ENCODE measurements at places on chromosomes 13 and 19.

DNA sequence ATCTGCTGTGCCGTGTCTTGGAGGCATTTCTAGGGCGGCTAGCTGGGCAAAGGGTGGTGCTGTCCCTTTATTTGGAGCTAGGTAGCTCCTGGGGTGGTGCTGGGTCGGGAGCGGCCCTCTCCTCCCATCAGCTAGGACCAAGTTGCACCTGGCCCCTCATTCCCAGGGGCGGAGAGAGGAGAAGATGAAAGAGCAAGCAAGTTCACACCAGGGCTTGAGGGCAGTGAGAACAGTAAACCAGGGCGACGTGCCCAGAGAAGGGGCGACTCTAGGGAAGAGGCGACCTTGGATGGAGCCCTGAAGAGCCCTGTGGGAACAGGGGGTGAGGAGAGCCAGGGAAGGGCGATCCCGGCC lies 17.0 kb upstream of the KCNN1 start:
- DNase-seq = no peak

- peak; percentile 90 for DNase-seq
These were observed 3.0 kb downstream of the SIGLEC9 start for GRCh38 chr19:51127755-51128154.

- DNase-seq = peak; percentile 58
These were observed 2.0 kb upstream of the ARHGAP45 start for GRCh38 chr19:1064661-1065605.

DNA sequence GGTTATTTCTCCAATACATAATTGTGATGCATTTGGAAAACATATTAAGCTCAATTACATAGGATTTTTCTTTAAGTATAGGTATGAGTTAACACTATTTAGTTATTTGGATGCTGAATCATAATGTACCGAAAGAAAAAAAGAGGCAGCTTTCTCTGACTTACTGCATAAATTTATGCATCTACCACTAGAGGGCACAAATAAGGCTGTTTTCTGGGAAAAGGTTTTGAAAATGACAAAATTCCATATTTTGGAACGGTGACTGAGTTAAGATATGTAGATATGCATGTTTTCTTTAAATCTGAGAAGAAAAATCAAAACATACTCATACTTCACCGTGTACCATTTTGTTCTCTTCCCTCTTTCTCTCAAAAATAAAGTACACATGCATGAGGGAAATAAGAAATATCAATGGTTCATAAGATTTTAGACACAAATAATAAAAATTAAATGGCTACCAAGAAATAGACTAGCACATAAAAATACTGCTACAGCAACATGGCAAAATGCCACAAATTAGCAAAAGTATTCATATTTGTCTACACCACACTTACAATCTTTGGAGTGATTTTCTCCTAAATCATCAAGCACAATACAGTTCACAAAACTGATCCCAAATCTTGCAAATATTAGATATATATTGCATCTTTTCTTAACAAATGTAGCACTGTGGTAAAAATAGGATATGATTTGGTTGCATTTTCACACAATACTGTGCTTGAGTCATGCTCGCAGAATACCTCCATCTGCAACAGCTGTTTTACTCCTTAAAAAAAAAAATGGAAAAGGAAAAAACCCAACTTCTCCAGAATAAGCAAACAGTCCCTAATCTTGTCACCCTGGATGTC lies 260.0 kb downstream of the FGF14 start:
- DNase-seq = peak; percentile 14

- DNase-seq = no peak
These were observed 60.4 kb downstream of the COL4A1 start for GRCh38 chr13:110246530-110246929.

- peak; percentile 20 for DNase-seq
These were observed 649.6 kb downstream of the SLITRK1 start for GRCh38 chr13:83232626-83233025.

DNA sequence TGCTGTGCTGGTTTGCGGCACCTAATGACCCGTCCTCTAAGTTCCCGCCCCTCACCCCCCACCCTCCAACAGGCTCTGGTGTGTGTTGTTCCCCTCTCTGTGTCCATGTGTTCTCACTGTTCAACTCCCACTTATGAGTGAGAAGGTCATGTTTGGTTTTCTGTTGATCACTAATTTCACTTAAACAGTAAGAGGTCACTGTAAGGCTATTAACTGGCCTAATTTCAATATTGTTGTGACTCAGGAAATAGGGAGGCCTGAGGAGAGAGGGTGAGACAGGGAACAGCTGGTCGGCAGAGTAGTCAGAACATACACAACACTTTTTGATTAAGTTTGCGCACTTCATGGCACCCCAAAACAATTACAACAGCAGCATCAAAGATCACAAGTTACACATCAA lies 15.6 kb downstream of the TUBGCP3 start:
- no peak for DNase-seq

DNA sequence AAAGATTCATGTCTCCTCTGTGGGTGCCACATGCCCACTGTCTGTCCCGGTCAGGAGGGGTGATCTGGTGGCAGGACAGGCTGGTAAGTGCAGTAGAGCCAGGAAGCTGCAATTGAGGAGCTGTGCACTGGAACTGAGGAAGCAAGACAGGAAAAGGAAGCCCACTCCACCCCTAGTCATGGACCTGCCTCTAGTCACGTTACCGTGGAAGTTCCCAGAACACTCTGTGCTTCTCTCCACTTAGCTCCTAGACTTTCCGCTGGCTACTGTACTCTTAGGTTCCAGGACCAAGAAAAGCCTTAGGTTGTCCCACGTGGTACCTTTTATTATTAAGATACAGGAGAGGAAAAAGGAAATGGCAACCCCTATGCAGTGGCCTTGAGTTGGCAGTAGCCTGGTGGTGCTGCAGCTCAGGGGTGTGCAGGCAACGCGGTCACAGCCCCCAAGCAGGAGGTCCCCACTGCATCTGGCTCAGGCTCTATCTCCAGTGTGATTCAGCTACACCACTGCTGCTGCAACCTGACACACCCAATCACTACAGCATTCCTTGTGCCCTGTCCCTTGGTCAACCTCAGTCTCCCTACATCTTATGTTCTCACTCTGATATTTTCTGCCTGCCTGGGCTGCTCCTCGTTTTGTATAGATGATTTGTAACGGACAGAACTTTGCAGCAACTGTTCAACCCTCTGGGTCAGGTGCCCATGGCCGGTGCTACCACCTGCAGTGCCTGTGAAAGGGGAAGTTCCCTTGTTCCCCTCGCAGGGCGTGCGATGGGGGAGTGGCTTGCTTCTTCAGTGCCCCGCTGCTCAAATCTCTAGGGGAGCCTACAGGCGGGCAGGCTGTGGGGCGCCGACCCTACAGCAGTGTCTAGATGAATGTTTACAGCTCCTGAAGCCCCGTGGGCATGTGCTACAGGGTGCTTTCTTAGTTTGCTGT lies 24.4 kb upstream of the GPR12 start:
- no peak for DNase-seq

- no peak for DNase-seq
These were observed 389.5 kb downstream of the UQCRFS1 start for GRCh38 chr19:28823338-28823961.

DNA sequence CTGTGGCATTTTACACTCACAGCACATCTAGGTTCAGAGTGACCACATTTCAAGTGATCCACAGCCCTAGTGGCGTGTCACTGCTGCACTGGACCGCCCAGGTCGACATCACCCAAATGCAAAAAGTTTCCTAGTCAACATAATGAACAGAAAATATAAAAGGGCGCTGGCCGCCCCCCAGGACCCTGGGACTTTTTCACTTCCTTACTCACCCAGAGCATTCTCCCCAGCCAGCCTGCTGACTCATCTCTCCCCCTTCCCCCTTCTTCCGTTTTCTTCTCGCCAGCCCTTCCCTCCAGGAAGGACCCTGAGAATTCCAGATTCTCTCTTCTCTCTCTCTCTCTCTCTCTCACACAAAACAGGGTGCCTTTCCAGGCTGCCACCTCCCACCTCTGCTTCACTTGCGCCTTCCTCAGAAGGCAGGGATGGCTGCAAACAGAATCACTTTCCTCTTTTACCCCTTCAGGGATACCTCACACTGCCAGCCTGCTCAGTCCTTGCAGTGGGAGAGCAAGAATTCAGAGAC lies 21.0 kb upstream of the GRWD1 start:
- peak; percentile 86 for DNase-seq

Data from fibroblast of skin of right biceps (primary cell).